ENCODE measurements at places on chromosomes 1 and 21. TPM values are rescaled to one million over a fixed set of nuclear protein-coding genes. Genes with fewer than 3 reads are reported as not detected.

GRCh38 chr1:160819186-160819585 is 23.2 kb downstream of the LY9 start:
- H3K4me3 ChIP-seq, result no peak overlapping the region
- no peaks in the 10 kb centered on the region for H3K36me3 ChIP-seq
- DNase-seq, result no peak
- no peaks in the 10 kb centered on the region for H3K4me1 ChIP-seq
- no peaks in the 10 kb centered on the region for H3K27me3 ChIP-seq
- no peak overlapping the region for H3K27ac ChIP-seq

GRCh38 chr1:108190001-108190634 is 10.0 kb downstream of the SLC25A24 start:
- peaks cover 19% of the 10 kb centered on the region for H3K36me3 ChIP-seq
- no peak for DNase-seq
- no peak overlapping the region for H3K27ac ChIP-seq
- no peak overlapping the region for H3K4me3 ChIP-seq

The SMIM1 gene
- 3.4 TPM for polyA plus RNA-seq

The MRPL55 gene
- polyA plus RNA-seq, result 121 TPM

- H3K4me1 ChIP-seq, result peaks cover 2% of the 10 kb centered on the region
- H3K27me3 ChIP-seq, result no peaks in the 10 kb centered on the region
- DNase-seq, result no peak
- H3K36me3 ChIP-seq, result no peaks in the 10 kb centered on the region
Observed at GRCh38 chr1:115732316-115732715, 36.2 kb downstream of the CASQ2 start.

The CYP4A11 gene
- polyA plus RNA-seq, result not detected

GRCh38 chr1:115694805-115695204 is 53.0 kb downstream of the VANGL1 start:
- H3K4me3 ChIP-seq, result no peak overlapping the region
- H3K4me1 ChIP-seq, result no peaks in the 10 kb centered on the region
- no peak overlapping the region for H3K27ac ChIP-seq
- peaks cover 1% of the 10 kb centered on the region for H3K27me3 ChIP-seq
- peaks cover 20% of the 10 kb centered on the region for H3K36me3 ChIP-seq

DNA sequence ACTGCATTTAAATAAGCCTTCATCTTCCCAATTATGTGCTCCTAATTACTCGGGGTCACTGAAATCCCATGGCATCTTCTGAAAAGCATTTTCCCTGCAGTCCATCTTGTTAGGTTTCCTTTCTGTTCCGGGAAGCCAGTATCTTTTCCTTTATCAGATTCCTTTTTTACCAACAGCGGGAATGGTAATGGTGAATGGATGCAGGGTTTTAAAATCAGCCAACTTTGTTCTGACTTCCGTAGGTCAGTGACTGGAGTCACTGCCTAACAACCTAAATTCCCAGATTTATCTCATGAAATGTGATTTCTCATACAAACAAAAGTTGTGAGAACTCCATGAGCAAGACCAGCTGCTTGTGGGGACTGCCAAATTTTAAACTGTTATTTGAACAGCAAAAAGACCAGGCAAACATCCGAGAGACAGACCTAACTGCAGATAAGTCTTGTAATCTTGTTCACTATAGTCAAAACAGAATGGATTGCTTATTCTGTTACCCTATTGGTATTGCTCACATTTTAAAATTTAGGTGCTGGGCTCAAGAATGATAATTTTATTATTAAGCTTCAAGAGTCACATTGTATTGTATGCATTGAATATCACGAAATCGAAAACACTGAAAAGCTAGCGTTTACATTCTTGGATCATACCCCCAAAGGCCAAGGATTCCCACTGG is 1.2 kb upstream of the RWDD3 start:
- peak; percentile 61 for DNase-seq
- H3K27ac ChIP-seq, result peak overlapping the region; percentile 80
- peaks cover 5% of the 10 kb centered on the region for H3K4me1 ChIP-seq
- no peaks in the 10 kb centered on the region for H3K27me3 ChIP-seq
- peak overlapping the region; percentile 51 for H3K4me3 ChIP-seq

GRCh38 chr1:189323091-189323490 is 1154.6 kb downstream of the BRINP3 start:
- no peak overlapping the region for H3K27ac ChIP-seq
- no peaks in the 10 kb centered on the region for H3K4me1 ChIP-seq

GRCh38 chr1:213568929-213569815 is 418.6 kb upstream of the PROX1 start:
- no peaks in the 10 kb centered on the region for H3K36me3 ChIP-seq
- no peaks in the 10 kb centered on the region for H3K27me3 ChIP-seq
- no peak for DNase-seq
- no peaks in the 10 kb centered on the region for H3K4me1 ChIP-seq
- no peak overlapping the region for H3K4me3 ChIP-seq
- no peak overlapping the region for H3K27ac ChIP-seq

GRCh38 chr1:33331444-33332356 is 10.8 kb upstream of the A3GALT2 start:
- DNase-seq, result peak; percentile 29
- no peak overlapping the region for H3K4me3 ChIP-seq
- H3K27me3 ChIP-seq, result no peaks in the 10 kb centered on the region

The BPNT1 gene
- 31.7 TPM for polyA plus RNA-seq

The CALML6 gene
- 0.52 TPM for polyA plus RNA-seq

The GJA8 gene
- polyA plus RNA-seq, result not detected

- no peak for DNase-seq
- no peaks in the 10 kb centered on the region for H3K4me1 ChIP-seq
- H3K4me3 ChIP-seq, result no peak overlapping the region
- H3K27ac ChIP-seq, result no peak overlapping the region
Observed at GRCh38 chr1:188122646-188123045, 1293.9 kb downstream of the PLA2G4A start.

GRCh38 chr1:17885663-17886320 is 130.7 kb downstream of the ACTL8 start:
- DNase-seq, result no peak
- H3K4me1 ChIP-seq, result peaks cover 4% of the 10 kb centered on the region
- no peak overlapping the region for H3K4me3 ChIP-seq
- H3K27ac ChIP-seq, result no peak overlapping the region
- no peaks in the 10 kb centered on the region for H3K36me3 ChIP-seq

DNA sequence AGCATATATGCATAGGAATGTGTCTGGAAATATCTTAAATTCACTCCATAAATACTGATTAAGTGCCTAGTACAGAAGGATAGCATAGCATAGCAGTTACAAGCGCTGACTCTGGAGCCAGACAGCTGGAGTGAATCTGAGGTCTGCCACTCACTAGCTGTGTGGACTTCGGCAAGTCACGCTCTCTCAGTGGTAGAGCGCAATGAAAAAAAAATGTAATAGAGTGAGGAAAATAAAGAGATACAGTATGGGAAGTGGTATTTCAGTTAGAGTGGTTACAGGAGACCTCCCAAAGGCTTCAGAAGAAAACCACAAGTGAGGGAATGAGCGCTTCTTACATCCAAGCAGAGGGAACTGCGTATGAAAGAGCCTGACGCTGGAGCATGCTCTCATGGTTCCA is 338.9 kb upstream of the PRMT6 start:
- H3K36me3 ChIP-seq, result no peaks in the 10 kb centered on the region
- H3K4me3 ChIP-seq, result no peak overlapping the region
- H3K27ac ChIP-seq, result no peak overlapping the region

- DNase-seq, result no peak
- no peaks in the 10 kb centered on the region for H3K4me1 ChIP-seq
- H3K36me3 ChIP-seq, result no peaks in the 10 kb centered on the region
- H3K27me3 ChIP-seq, result no peaks in the 10 kb centered on the region
- no peak overlapping the region for H3K27ac ChIP-seq
- no peak overlapping the region for H3K4me3 ChIP-seq
Observed at GRCh38 chr1:88661951-88662699, 21.9 kb upstream of the PKN2 start.

The OVAAL gene
- not detected for polyA plus RNA-seq

DNA sequence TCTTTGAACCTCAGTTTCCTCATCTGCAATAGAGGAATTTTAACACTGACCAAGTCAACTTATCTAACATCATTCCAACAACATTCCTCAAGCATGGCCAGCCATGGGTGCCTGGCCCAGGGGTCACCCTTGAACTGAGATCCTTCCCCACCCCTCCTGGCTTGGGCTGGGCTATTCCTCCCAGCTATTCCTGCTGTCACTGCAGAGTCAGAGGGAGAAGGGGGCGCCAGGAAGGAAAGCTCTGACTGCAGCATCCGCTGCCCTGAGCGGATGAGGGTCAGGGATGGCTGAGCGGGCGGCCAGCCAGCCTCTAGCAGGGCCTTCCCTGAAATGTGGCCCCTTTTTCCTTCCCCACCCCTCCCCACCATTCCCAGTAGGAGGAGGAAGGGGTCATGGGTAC is 3.1 kb downstream of the TINAGL1 start:
- H3K4me1 ChIP-seq, result peaks cover 24% of the 10 kb centered on the region
- H3K4me3 ChIP-seq, result no peak overlapping the region
- no peak for DNase-seq
- no peaks in the 10 kb centered on the region for H3K36me3 ChIP-seq
- H3K27ac ChIP-seq, result no peak overlapping the region

The HCN3 gene
- 2.9 TPM for polyA plus RNA-seq

DNA sequence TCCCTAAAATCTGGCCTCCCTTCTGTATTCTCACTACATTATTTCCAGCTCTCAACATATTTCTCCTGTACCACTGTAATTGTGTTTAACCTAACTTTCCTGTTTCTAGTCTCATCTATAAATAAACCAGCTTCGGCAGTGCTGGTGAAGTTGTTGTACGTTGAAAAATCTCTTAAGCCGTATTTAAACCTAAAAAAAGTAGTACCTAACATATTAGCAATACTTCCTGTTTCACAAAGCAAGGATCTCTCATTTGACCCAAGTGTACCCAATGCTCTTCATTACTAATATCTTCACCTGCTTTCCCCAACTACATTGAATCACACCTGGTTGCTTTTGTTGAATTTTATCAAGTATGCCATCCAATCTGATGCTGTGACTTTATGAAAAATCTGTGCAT is 42.2 kb upstream of the RGS21 start:
- H3K27ac ChIP-seq, result no peak overlapping the region
- no peaks in the 10 kb centered on the region for H3K27me3 ChIP-seq
- H3K4me3 ChIP-seq, result no peak overlapping the region
- no peak for DNase-seq
- no peaks in the 10 kb centered on the region for H3K36me3 ChIP-seq
- H3K4me1 ChIP-seq, result no peaks in the 10 kb centered on the region

The S100A4 gene
- polyA plus RNA-seq, result 15.0 TPM

The SH3BGR gene
- polyA plus RNA-seq, result 5.9 TPM

The RXFP4 gene
- not detected for polyA plus RNA-seq

The SLC25A34 gene
- polyA plus RNA-seq, result 1.1 TPM
